Effector memory CD8-positive, alpha-beta T cell (primary cell): ENCODE measurements at places on chromosomes 5 and 9.

- no peak for DNase-seq
These were observed 115.5 kb downstream of the COL23A1 start for GRCh38 chr5:178474562-178475184.

GRCh38 chr9:83651558-83651957 is 28.6 kb downstream of the IDNK start:
- no peak for DNase-seq

DNA sequence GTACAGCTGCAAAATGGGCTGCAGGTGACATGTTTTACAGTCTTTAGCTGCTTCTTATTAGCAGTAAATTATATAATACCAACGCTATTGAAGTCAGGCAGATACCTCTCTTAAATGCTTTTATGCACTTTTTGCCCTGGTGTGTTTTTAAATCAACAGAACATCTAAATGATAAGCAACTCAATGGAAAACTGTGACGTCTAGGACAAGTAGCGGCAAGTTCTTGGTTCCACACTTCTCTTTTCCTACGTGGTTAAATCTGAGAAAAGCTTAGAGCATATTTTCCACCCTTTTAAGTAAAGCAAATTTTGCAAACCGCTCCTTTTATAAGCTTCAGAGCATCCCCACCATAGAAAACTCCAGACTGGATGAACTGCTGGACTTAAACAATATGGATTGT is 58.1 kb downstream of the CEMIP2 start:
- DNase-seq: no peak

GRCh38 chr5:124605541-124605940 is 140.9 kb downstream of the ZNF608 start:
- DNase-seq: no peak

DNA sequence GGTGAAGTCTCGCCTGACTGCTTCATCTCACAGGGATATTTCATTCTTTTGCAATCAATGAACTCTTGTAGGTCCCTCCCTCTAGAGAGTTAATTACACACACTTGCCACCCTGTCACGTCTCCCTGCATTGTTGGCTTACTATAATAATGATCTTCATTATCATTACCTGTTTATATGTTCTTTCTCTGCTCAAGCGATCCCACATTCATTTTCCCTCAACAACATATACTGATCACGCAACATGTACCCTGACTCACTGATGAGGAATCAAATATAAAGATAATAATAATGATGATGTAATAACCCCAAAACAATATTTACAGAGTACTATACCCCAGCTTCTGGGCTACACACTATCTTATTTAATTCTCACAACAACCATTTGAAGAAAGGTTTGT is 88.5 kb downstream of the FEM1C start:
- DNase-seq: no peak

DNA sequence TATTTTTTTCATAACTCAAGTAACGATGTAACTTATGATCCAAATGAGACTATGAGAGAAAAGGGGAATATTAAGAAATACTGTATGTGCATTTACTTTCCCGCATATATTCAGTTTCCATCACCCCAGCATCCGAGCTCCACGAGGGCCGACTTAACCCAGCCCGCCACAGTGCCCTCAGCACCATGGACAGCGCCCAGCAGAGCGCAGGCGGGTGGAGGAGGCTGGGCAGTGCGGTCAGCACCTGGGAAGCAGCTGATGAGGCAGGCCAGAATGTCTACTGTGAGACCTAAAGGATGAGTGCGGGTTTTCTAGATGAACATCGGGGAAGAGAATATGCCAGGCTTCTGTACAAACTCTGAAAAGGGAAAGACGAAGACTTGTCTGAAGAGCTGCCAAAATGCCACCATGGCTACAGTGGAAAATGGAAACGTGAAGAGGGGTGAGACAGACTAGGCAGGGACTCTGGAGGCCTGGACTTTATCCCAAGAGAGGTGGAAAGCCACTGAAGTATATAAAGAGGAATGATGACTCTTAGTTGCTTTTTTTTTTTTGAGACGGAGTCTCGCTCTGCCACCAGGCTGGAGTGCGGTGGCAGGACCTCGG is 34.5 kb upstream of the MED27 start:
- DNase-seq: no peak

- no peak for DNase-seq
These were observed 45.0 kb upstream of the VLDLR start for GRCh38 chr9:2576631-2577030.

DNA sequence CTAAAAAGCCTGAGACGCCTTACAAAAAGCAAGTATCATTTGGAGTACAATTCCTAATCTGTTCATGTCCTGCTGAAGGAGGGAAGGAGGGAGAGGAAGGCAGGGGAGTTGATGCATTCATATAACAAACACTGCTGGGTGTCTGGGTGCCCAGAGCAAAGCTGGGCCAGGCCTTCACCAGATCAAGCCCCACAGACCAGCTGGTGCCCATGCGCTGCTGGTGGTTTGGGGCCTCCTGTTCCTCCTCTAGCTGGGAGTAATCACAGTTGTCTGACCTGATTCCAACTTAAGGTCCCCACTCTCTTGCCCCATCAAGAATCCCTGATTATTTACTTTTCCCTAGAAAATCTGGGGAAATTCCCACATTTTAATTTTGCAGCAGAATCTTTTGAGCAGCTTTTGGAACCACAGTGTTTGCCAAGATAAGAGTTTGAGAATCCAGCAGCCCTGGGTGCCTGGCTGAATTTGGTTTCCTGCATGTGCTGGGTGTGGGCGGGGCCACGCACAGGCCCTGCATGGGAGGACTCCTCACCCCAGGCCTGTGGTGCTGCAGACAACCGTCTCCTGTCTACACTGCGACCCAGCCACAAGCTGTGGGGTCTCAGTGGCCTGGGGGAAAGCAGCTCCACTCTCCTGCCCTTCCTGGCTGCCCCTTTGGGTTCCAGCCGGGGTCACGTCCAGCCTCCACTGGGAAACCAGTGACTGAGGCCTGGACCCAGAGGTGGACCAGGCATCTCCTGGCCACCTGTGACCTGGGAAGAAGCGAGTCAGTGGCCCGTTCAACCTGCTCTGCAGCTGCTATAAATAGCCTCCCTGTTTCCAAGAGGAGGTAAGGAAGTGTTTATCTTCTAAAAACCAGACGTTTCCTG is 47.5 kb downstream of the NEURL1B start:
- no peak for DNase-seq

GRCh38 chr9:120465685-120466407 is 114.1 kb downstream of the CDK5RAP2 start:
- no peak for DNase-seq

GRCh38 chr5:35415309-35415708 is 185.0 kb upstream of the PRLR start:
- DNase-seq: no peak

DNA sequence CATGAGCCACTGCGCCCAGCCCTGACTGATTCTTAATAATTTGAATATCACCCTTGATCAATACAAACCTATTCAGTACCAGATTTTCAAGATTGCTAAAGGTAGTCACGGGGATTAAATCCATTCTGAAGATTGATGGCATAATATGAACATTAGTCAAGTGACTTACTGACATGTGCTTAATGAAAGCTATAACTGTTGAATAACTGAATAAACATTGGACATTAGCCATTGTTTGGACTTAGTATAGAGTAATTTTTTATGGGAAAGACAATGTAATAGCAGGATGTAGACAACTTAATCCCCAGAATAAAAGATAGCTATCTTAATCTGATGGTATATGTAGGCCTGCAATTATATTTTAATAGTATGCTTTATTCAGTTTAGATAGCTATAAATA is 35.0 kb upstream of the VPS13A start:
- no peak for DNase-seq

DNA sequence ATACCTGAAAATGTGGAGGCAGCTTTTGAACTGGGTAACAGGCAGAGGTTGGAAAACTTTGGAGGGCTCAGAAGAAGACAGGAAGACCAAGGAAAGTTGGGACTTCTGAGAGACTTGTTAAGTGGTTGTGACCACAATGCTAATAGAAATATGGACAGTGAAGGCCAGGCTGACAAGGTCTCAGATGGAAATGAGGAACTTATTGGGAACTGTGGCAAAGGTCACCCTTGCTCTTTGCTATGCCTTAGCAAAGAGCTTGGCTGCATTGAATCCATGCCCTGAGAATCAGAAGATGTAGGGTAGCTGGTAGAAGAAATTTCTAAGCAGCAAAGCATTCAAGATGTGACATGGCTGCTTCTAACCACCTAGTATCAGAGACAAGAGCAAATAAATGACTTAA is 244.4 kb upstream of the ADRA1B start:
- DNase-seq: no peak

DNA sequence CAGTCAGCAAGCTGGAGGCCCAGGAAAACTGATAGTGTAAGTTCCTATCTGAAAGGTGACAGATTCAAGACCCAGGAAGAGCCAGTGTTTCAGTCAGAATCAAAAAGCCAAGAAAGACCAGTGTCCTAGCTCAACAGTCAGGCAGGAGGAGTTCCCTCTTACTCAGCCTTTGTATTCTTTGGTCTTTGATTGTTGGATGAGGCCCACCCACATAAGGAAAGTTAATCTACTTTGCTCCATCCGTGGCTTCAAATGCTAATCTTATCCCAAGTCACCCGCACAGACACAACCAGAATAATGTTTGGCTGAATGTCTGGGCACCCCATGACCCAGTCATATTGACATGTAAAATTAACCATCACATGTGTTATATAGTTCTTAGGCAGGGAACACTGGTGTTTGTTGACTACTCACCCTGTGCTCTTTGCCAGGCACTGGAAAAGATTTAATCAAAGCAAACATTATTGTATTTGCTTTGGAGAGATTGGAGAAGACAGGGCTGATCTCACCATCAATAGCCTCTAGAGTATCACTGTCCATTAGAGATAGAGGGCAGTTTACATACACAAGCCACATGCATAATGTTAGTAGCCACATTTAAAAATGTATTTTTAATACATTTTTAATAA is 96.3 kb upstream of the KCNN2 start:
- no peak for DNase-seq

- no peak for DNase-seq
These were observed 63.2 kb downstream of the MED27 start for GRCh38 chr9:132016456-132016855.

GRCh38 chr5:180441564-180442051 is 52.6 kb upstream of the CNOT6 start:
- no peak for DNase-seq

DNA sequence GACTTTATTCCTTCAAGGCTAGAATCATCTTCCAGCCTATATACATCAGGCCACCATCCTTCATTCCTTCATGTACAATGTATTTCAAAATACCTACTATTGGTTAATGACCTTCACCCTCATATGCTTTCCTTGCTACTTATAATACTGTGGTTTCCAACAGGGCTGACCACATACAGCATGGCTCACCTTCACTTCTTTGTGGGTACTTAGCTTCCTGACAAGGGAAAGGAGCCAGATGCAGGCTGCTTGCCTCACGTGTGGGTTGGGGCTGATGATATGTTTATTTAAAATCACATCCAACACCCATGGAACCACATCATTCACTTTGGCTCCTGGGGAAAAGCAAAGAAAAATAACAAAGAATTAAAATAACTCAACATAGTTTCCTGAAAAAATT is 63.9 kb upstream of the OR2K2 start:
- DNase-seq: no peak

DNA sequence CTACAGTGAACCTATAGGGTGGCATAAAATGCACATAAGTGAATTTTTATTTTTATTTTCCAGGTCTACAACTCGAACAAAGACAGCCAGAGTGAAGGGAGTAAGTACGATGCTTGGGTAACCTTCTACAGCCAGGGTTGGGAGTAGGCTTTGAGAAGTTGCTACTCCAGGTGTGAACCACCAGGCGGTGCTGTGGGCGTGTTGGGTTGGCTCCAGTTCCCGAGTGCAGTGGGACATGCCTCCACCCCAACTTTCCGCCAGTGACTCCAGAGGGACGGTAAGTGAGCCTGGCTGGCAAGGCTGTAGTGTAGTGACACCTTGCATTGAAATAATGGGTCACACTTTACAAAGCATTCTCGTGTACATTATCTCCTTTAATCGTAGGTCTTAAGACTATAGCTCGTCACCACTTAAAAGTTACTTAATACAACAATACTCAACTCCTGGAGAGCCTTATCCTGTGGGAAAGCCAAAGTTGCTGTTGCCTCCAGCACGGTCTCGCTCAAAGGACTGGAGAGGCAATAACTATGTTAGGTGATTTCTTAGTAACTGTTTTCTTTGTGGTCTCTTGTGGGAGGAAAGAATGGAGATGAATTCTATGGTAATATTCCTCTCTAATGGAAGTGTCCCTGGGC is 244.0 kb downstream of the ARHGAP26 start:
- no peak for DNase-seq

GRCh38 chr5:67465537-67466207 is 269.1 kb upstream of the CD180 start:
- DNase-seq: no peak

GRCh38 chr9:17938035-17938655 is 359.3 kb downstream of the SH3GL2 start:
- no peak for DNase-seq

DNA sequence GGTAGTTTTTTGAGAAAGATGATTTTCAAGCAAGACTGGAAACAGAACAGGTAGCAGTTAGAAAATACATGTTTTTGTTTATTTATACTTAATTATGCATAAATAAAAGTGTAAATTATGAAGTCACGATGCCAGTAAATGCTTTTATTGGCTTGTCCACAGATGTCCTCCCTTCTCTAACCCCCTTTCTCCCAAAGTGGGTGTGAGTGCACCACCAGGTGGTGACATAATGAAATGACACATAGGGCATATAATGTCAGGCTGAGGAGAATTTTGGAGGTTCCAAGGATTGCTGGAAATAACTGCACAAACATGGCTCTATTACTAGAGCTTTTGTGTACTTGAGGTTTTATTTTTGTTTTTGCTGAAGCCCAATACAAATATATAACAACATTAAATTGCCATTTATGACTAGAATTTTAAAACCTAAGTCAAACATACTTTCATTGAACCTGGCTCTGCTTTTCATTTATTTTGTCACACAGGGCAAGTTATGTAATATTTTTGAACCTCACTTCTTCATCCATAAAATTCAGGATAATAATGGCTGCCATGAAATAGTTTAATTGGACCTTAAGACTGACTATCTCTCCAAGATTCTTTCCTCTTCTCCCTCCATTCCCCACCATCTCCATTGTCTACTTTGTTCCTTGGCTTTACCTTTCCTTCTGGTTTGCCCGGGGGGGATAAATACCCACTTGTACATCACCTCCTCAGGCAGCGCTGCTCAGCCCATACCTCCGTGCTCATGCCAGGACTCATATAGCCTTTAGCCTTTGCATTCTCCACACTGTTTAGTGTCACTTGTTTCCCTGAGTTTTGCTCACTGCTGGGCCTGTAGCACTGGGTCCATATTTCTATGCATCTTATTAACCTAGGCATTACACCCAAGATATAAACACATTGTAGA is 168.8 kb downstream of the PDE4D start:
- no peak for DNase-seq

DNA sequence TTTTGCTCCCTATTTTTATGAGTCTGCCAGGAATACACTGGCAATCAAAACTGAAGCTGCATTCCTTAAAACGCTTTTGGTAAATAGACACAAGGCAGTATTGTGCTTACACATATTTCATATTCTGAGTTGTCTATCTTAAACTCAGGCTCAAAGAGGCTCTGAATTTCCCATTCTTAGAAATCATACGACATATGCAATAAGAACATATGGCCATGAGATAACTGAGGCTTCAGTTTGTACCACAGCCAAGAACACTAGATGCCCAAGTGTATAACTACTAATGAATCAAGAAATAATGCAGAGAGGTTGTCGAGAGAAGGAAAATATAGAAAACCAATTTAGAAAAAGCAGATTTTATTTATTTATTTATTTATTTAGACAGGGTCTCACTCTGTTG is 357.4 kb downstream of the NDUFS4 start:
- DNase-seq: no peak
